Left forelimb (tissue), 1 donor: ENCODE measurements at places on chromosomes 5 and 9.

DNA sequence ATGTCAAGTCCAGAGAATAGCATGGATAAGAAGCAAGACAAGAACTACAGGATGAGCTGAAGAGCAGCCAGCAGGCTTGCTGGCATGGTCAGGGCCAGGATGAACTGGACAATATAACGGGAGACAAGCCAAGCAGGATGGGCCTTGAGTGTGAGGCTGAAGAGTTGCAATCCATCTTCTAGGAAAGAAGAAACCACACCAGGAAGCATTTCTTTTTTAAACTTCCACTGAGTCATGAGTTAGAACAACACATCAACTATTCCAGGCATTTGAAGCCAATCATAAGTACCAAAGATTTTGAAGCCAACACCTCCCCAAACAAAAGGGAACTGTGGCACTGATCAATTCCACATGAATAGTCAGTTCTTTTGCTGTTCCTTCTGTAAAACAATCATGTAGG is 27.3 kb downstream of the SLC31A2 start:
- DNase-seq = no peak

DNA sequence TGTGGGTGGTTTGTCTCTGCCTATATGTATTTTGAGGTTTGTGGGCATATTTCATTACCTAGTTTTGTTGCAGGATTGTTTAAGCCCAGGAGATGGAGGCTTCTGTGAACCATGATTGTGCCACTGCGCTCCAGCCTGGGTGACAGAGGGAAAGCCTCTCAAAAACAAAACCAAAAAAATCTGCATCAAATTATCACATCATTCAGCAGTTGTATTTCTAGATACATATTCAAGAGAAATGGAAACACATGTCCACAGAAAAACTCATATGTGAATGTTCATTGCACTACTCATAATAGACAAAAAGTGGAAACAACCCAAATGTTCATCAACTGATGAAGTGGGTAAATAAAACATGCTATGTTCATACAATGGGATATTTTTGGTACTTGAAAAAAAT is 29.9 kb downstream of the HSPA4 start:
- no peak for DNase-seq

DNA sequence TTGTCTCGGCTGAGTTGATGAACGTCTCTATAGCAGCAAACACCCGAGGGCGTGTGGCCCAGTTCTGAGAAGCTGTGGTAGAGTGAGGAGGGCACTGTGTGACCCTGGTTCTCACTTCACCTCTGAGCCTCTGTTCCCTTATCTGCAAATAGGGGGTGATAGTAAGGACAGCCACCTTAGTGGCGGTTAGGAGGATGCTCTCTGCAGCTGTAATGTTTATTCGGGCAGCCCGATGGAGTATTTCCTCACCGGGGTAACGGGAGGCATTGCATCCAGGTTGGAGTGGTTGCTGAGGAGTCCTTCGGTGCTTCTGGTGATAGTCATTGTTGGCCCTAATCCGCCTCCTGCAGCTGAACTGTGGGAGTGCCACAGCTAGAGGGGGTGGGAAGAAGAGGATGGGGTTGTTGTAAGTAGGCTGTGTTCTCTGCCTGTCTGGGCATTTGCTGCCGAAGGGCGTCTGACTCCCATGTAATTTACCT is 13.9 kb downstream of the PRRC2B start:
- DNase-seq = no peak

- no peak for DNase-seq
Observed at GRCh38 chr5:10621832-10622231, 58.0 kb downstream of the ANKRD33B start.

DNA sequence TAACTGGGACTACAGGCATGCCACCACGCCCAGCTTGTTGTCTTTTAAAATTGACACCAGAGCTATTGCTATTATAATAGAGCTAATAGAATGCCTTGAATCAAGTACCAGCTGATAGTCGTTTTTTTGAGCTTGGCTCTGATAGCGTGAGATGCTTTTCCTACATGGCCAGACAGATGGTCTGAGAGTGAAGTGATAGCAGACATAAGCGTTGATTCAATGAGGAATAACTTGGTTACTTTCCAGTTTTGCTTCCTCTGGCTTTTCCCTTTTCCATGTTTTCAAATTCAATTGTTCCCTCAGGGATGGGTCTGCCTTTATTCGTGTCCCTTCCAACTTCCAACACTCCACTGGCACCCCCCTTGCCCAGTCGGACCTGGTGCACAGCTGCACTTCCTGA is 15.4 kb downstream of the AGXT2 start:
- DNase-seq = no peak

DNA sequence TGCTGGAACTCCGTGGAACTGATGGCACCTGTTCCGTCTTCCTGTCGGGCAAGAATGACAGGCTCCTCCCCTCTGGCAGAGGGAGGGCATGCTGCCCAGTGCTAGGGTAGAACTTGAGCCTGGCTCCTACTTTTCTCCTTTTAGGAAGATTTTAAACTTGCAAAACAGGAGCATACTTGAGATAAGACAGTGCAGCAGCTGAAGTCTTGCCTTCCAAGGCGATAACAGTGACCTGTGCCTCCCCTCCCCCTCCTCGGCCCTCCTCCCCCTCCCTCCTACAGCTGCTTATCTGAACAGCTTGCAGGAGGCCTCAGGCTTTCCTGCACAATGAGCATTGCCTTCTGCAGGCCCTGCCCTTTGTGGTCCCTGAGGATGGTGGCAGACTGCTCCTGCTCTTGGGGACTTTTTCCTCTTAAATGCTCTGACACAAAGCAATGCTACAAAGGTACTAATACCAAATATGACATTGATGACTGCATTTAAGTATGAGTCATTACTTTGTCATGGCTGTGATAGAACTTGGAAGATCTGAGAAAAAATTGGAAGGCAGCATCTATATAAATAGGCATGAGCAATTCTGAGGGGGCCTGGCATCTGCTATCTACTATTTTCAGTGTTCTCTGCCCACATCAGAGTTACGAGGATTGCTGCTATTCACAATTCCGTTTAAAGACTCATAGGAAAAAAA is 2.0 kb downstream of the GADD45G start:
- DNase-seq = no peak

DNA sequence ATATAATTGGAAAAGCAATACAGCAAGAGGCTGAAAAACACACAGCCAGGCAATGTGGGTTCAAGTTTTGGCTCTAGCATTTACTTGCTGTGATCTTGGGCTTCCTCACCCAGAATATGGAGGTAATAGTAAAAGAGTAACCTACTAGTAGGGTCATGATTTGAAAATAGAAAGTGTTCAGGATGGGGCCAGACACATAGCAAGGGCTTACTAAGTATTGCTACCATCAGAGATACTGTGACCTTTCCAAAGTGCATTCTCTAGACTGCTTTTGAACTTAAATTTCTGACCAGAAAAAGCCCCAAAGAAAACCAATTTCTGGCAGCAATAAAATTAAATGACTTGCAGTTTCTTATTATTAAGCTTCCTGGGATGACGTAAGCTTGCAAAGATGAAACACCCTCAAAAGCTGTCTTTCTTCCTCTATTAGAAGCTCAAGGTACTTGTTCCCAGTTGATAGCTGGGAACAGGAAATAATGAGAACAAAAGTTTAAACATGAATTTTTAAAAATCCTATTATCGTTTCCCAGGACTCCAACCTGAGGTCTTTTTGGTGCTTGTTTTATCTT is 20.3 kb downstream of the SLC45A2 start:
- DNase-seq = no peak
